ENCODE measurements at places on chromosomes 1 and 21. TPM values are rescaled to one million over a fixed set of nuclear protein-coding genes. Genes with fewer than 3 reads are reported as not detected.
A peak's percentile ranks its signal among the peaks of the same experiment; 100 is the strongest.

DNA sequence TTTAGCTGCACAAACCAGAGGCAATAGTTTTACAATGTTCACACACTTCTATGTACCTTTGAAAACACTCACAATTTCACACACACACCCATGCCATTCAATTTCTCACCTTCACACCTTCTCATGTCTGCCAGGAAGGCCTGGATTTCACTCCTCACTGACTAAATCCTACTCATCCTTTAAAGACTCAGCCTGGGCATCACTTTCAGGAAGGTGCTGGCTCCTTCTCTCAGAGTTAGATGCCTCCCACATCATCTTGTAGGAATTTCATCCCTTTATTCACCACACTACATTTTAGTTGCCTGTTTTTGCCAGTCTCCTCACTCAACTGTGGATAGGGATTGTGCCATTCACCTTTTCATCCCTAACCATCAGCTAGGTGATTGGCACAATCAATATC is 2.3 kb downstream of the IL20 start:
- DNase-seq, result no peak

The RASSF5 gene
- total RNA-seq, result 0.25 TPM

The PALMD gene
- 71.1 TPM for total RNA-seq

The HIVEP3 gene
- total RNA-seq, result 1.1 TPM

GRCh38 chr1:19797827-19798226 is 1.9 kb downstream of the TMCO4 start:
- DNase-seq, result no peak

The SLC39A1 gene
- 132 TPM for total RNA-seq

DNA sequence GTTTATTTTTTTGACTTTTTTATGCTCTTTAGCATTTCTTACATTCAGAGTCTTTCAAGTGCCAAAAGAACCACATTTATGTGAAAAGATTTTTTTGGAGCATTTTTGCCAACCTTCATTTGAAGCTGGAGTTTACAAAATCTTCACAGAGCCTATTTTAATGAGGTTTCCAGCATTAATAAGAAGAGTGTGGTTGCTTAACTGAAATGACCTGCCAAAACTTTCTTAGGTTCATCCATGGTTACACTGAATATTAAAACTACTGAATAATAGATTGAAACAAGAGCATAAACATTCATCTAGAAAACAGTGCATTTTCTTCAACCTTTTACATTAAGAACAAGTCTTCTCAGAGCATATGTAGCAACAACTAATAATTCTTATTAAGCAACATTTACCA is 672.3 kb upstream of the CXADR start:
- DNase-seq, result no peak

GRCh38 chr1:38097284-38097898 is 50.8 kb upstream of the POU3F1 start:
- no peak for DNase-seq

GRCh38 chr1:167486090-167486824 is 32.1 kb downstream of the CD247 start:
- DNase-seq, result no peak

GRCh38 chr1:87034351-87034750 is 119.9 kb downstream of the HS2ST1 start:
- DNase-seq, result no peak

- no peak for DNase-seq
These were observed 47.3 kb downstream of the KMO start for GRCh38 chr1:241579434-241579833.

The S100PBP gene
- 18.3 TPM for total RNA-seq

The ATF3 gene
- total RNA-seq, result 2.6 TPM

DNA sequence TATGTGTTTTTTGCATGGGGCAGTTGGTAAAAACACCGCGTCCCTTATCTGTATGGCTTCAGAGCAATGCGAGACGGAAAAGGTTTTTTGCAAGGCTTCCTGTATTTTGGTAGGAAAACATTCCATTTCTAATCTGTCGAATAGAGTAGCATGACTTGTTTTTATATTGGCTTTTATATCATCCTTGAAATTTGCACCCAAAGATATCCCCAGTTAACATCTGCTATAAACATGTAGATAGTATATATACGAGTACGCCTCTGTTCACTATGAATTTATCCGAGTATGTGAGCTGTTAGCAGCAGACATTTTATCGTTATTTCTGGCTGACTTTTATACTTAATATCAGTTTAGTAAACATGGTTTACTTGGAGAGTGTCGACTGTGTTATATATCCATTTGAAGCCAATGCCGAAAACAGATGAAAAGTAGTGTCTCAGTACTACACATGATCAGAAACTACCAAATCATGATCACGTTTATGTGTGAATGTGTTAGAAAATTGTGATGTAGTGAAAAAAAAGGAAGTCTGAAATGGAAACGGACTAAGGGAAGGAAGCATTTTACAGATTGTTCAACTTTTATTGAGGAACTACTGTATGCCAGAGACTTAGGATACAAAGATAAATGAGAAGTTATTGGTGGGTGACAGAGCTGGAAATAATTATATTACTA is 1.0 kb downstream of the LEPR start:
- peak; percentile 64 for DNase-seq

DNA sequence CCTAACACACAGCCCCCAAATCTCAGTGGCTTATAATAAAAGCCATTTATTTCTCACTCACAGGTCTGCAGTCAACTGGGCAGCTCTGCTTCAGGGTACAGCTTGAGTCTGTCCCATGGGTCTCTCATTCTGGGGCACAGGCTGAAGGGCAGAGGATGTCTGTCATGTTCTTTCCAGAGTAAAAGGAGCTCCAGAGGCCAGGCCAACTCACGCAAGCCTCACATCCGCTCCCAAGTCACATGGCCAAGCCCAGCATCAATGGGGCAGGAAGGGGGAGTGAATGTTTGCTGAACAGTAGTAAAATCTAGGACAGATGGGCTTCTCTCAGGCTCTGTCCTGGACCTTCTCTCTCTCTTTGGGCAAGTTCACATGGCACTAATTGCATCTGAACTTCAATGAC is 7.1 kb upstream of the SSBP3 start:
- DNase-seq, result peak; percentile 33

GRCh38 chr1:170134521-170134920 is 11.2 kb upstream of the NTMT2 start:
- DNase-seq, result no peak

DNA sequence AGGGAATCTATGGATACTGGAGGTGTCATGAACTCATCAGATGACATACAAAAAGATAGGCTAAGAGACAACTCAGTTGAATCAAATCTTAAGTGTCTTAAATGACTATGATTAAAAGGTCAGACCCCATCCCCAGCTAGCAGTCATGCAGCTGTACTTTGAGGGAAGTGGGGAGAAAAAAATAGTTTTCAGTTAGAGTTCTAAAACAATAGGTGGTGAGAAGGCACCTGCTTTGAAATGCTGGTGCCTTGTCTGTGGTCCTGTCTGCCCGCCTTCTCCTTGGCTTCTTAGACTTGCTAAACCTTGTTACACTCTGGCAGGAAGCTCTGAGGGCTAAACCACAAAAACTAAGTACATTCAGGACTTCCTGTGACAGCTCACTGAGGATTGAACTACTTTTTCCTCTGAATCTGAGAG is 15.3 kb downstream of the CD2 start:
- DNase-seq, result no peak

The CFAP107 gene
- not detected for total RNA-seq

GRCh38 chr1:228081578-228082213 is 812 bp upstream of the ARF1 start:
- DNase-seq, result no peak
